Progenitor cell of endocrine pancreas (in vitro differentiated cells): ENCODE measurements at places on chromosomes 3 and 15.

DNA sequence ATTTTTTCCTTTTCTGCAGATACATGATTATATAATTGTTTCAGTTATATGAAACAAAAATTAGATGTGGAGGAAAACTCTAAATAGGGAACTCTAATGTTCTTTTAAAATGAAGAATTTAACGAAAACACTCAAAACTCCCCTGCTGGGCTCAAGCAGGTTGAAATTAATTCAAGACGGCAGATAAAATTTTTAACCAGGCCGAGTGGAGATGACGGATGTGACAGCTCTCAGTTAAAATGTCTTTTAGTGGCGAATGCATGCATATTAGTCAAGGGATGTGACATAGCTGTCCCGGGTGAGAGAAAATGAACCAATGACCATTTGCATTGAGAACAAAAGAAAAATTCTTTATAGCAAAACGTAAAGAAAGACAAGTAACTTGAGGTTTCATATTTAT lies 110.1 kb downstream of the ROBO2 start:
- no peak for DNase-seq

- no peak for DNase-seq
Measured at GRCh38 chr3:110296885-110297284, 774.7 kb upstream of the NECTIN3 start.

- no peak for DNase-seq
Measured at GRCh38 chr3:98525494-98525893, 2.8 kb upstream of the CLDND1 start.

DNA sequence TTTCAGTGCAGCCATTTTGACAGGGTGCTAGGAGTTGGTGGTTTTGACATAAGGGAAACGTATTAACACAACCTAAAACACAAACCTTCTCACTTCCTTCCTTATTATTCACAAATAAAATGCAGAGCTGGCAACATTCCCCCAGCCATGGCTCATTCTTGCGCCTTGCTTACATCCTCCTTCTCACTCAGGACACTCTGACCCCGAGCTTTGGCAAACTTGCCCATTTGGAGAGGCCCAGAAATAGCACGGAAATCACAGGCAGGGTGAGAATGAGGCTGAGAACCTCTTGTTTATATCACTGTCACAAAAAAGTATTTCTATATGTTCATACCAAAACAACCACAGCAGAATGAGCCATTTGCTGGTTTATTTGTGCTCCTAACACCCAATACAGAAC lies 244.3 kb downstream of the NTRK3 start:
- DNase-seq: no peak

DNA sequence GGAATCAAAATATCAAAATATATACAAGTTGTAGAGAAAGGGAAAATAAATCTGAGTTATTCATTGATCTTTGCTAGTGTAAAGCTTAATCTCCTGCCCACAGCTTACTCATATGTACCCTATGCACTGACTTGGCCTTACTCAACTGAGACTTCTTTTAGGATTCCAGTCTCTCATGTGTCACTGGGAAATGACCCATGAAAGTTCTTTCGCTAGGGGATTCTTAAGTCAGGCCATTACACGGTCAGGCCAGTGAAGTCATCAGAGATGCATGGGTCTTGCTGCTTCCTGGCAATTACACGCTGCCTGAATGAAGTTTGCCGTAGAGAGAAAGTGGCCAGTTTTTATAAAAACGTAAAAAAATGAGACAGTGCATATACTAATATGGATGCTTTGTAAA lies 20.7 kb upstream of the LPP start:
- no peak for DNase-seq
